ENCODE measurements at places on chromosomes 2 and 18.

GRCh38 chr18:74249181-74249968, 42.4 kb downstream of the CYB5A start:
- no peak for DNase-seq

DNA sequence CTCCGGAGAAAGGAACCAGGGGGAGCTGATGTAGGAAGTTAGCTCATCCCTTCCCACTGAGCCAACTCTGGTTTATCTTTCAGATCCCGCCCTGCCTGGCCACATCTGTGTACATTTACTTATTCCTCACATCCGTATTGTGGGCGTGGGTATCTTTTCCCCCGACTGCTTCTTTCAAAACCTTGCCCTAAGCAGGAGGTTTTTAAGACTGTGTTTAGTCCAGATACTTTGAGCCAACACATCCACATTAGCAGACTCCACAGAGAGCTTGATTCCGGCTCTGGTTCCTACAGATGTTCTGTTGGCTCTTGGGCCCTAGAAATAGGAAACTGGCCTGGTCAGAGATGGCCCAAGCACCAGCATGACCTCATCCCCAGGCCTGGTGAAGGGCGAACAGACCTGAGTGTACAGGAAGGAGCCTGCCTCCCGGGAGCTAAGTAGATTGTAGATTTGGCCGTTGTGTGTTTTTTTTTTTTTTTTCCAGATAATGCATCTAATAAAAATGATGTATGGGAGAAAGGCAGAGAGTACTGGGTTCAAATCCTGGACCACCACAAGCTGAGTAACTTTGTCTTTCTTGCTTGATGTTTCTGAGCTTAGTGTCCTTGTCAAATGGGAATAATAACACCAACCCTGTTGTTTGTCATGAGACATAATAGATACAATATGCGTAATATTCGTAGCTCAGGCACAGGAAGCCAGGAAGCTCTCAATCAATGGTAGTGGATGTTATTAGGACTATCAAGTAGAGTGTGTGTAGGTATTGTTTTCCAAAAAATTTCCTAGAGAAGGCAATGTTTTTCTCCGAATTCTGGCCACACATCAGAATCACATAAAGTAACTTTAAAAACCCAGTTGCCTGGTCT, 92.3 kb downstream of the PRKCE start:
- DNase-seq = no peak

GRCh38 chr2:29295845-29296244, 180.6 kb downstream of the CLIP4 start:
- no peak for DNase-seq

- no peak for DNase-seq
Observed at GRCh38 chr2:145321344-145321743, 801.4 kb upstream of the ZEB2 start.

- DNase-seq = no peak
Observed at GRCh38 chr2:198100346-198100745, 296.0 kb downstream of the PLCL1 start.

DNA sequence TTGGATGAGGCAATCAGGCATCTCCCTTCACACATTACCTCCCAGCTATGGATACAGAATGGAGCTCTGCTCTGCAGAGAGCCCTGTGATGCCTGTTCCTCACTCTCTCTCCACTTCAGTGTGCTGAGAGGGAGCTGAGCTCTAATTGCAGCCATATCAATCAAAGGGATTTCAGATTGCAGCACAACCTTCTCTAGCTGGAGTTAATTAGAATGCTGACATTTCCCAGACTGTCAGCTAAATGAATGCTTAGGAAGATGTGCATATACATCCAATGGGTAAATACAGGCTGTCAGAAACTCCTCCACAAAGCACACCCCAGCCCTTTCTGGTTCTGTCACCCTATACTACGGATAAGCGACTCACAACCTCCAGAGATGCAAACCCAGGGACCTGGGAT, 402.6 kb downstream of the EIPR1 start:
- DNase-seq = no peak

DNA sequence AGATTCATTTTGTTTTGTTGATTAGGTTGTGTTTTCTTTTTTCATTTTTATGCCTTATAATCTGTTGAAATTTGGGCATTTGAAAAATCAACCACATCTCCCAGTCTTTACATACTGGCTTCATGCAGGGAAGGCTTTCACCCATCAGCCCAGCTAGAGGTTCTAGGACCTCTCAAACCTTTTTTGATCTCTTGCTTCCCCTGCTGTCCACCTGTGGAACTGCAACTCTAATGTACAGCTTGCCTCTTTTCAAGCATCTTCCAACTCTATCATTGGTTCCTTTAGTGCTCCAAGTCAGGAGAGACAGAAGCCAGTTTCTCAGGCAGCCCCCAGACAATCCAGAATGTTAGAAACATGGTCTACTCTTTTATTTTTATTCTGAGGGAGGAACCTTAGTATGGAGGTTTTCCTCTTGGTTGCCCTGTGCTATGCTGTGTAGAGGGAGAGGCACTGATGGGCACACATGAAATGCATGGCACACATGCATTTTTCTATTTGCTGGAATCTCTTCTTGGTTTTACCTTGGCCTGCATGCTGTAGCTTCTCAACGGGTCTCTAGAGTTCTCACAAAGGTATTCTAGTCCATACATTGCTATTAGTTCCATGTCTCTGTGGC, 107.2 kb upstream of the L3MBTL4 start:
- no peak for DNase-seq

- DNase-seq = no peak
Observed at GRCh38 chr2:134128746-134129145, 125.1 kb upstream of the MGAT5 start.

DNA sequence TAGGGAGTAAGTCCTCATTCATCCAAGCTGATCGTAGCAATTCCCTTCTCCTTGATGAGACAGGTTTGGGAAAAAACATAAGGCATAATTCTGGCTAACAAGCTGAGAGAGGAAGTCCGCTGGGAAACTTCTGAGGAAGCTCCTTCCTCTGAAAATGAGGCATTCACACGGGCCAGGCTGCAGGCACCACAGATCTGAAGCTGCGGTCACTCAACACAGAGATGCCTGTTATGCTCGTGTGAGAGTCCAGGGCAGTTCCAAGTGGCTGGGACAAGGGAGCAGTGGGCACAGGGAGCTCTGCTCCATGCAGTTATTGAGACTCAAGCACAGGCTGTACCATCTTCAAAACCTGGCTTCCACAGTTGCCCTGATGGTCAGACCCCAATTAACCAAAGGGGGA, 200.9 kb upstream of the ID2 start:
- DNase-seq = no peak

DNA sequence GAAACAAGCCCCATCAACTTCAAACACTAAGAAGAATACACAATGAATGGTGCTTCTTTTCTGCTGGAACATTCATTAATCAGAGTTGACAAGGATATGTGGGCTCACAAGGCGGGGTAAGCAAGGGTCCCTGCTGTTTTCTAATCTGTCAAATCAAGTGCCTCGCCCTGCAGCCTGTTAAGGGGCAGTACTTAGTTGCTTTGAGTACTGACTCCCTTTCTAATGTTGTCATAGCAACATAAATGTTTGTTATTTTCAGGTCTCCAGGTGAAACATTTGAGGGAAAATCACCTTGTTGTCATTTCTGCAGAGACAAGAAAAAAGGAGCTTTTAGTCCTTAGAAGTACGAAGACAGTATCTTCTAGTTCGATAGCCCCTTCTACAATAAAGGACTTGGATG, 284.7 kb upstream of the PKDCC start:
- no peak for DNase-seq

DNA sequence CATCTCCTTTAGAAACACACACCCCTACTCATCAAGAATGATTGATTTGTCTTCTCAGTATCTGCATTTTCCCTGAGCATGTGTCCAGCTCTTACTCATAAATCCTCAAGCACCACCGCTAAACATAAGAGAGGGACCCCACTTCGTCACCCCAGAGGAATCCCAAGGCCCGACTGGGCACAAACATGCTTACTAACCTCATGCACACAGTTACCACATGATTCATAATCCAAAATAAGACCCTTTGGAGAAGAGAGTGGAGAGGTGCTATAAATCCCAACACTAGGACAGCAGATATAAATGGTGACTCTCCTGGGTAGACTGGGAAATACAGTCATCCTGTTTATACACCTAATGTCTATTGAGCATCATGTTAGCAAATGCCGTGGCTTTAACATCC, 843.2 kb upstream of the ID2 start:
- no peak for DNase-seq
